Right kidney (tissue), 9 donors: ENCODE measurements at places on chromosomes 13 and 19.

DNA sequence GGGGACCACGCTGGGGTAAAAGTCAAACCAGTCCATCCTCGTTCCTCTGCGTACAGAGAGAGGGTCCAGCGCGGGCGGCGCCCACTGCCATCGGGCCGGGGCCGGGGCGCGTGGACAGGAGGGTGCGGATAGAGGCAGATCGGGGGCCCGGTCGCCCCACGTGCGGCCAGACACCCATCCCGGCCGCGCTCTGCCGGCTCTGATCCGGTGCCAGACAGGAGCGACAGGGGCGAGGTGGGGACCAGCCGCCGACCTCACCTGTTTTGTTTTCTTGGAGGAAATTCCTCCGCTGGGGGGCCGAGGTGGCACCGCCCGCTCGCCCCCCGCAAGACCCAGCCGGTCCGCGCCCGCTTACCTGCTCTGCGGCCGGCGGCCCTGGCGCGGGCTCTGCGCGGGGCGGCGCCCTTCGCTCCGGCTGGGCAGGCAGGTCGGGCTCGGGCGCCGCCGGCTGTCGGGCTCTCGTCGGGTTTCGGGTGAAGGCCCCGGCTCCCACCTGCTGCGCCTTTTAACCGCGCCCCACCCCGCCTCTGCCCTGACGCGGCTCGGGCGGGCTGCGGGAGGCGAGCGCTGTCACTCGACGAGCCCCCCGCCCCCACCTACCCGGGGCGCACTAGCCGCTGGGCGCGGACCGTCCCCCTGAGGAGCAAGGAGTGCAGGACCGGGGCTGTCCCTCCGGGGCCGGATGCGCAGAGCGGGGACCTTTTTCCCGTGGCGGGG, at the start of gene GJB6:
Gene GJB6 (minus strand): TSS at position 481 of the 717 bp plus-strand sequence. CDS start 8,839 bp downstream, outside the sequence.
- DNase-seq, result peak; percentile 59

GRCh38 chr19:41708481-41708880, at the start of gene CEACAM5:
Gene CEACAM5, plus strand, starts transcription at chr19:41708626. Its CDS starts 106 bp downstream, at chr19:41708732.
- DNase-seq, result no peak

- DNase-seq, result peak; percentile 93
Observed at GRCh38 chr13:30463787-30464495, 1.8 kb downstream of the HMGB1 start.

- DNase-seq, result no peak
Observed at GRCh38 chr19:49492573-49493405, 3.4 kb upstream of the RPS11 start.

DNA sequence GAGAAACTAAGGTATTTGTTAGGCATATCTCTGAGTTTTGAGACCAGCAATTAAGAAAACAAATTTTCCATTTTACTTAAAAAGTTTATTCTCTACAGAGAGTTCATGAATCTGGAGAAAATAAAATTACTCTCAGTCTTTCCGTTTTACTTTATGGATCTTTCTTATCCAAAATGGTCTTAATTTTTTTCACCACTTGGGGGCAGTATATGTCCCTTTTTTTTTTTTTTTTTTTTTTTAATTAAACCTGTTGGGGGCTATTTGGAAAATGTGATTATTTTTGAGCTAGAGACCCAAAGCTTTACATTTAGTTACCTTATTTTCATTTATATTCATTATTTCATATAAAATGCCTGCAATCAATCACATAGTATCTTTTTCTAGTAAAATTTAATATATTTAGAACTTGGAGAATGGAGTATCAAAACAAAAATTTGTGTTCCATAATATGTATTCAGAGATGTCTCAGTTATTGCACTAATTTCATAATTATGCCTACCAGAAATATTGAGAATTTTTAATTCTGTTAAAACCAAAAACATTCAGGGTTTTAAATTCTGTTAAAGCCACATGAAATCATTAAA, 27.1 kb downstream of the PIBF1 start:
- DNase-seq, result no peak
